Stimulated activated CD4-positive, alpha-beta T cell treated with anti-CD3 and anti-CD28 coated beads, Interleukin-4, amount 100 ng/mL, for 1 hour (primary cell): ENCODE measurements at places on chromosomes 3 and 15.

- no peak for DNase-seq
Observed at GRCh38 chr15:29635513-29636098, 186.7 kb downstream of the TJP1 start.

DNA sequence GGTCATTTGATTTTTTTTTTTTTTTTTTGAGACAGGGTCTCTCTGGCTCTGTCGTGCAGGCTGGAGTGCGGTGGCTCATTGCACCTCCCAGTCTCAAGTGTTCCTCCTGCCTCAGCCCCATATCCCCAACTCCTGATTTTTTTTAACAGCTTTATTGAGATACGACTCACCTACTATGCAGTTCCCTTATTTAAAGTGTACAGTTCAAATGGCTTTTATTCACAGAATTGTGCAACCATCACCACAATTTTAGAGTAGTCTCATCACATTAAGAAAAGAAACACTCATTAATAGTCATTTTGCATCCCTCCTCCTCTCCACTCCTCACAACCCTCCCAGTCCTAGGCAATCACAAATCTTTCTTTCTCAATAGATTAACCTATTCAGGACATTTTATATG lies 1.9 kb upstream of the TRA2B start:
- DNase-seq = no peak

DNA sequence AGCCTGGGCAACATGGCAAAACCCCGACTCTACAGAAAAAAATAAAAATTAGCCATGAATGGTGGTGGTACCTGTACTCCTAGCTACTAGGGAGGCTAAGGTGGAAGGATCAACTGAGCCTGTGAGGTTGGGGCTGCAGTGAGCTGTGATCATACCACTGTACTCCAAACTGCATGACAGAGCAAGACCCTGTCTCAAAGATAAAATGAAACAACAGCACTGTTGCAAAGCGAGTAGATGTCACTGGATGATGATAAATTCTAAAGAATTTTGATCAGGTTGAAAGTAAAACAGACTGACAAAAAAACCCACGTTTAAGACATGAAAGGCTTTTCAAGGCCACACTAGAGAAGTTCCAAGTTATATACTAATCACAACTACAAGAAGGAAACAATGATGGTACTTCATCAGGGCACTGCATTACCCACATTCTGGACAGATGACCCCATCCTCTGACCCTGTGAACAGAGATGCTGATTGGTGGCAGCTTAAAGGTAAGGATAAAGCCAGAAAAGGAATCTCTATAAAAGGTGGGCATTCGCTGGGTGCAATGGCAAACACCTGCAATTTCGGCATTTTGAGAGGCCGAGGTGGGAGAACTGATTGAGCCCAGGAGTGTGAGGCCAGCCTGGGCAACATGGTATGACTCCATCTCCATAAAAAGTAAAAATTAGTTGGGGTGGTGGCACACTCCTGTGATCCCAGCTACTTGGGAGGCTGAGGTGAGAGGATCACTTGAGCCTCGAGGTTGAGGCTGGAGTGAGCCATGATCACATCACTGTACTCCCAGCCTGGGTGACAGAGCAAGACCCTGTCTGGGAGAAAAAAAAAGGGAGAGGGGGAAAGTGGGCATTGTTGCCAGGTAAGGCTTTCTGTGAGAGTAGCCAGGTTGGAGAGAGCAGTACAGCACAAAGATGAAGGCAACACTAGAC lies 59.2 kb downstream of the TBL1XR1 start:
- no peak for DNase-seq

GRCh38 chr15:45943240-45943639 lies 308.4 kb downstream of the SQOR start:
- DNase-seq = no peak

DNA sequence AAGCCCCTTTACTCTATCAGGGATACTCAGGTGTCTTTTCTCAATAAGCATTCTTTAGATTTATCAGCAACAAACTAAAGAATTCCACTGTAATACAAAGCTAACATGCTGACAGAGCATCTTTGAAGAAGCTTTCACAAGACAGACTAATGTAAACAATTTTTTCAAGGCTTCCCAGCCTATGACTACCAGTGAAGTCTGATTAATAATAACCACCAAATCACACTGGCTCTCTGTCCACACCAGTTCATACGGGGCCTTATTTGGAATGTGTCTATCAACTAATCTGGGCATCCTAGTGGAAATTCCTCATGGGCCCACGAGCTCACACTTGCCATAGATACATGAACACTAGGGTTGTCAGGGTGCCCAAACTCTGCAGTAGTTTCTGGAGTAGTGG lies 84.5 kb downstream of the EFL1 start:
- DNase-seq = no peak

- no peak for DNase-seq
Observed at GRCh38 chr3:46996689-46997452, 17.4 kb downstream of the NBEAL2 start.
